Neural progenitor cell (in vitro differentiated cells): ENCODE measurements at places on chromosomes 6 and 20.
A peak's percentile ranks its signal among the peaks of the same experiment; 100 is the strongest.

DNA sequence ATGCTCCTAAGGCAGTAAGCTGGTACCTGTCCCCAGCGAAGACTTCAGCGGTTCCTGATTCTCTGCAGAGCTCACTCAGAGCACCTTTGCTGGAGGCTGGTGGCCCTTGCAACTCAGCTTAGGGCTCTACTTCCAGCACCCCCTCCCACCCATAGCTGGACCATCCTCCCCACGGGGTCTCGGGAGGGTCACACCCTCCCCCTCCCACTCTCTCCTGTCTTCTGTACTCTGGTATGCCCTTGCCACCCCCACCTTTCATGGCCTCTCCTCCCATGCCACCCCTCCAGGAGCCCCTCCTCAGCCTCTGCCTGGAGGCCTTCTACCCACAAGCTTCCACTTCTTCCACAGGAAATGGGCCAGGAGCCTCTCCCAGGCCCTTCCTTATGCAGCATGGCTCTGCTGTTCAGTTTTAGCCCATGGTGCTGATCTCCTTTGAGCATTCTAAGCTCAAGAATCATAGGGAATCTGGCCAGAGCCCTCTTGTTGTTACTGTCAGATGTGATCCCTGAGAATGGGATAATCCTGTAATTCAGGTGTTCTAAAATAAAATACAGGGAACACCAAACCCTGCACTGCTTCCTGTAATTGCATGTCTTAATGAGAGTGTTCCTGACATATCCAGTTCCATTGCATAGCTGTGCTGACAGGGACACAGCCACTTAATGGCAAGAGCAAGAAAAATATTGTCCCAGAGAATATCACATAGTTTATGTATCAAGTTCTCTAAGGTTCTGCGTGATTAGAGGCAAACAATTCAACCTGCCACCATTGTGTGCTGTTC is 142.1 kb downstream of the SYNDIG1 start:
- DNase-seq = no peak
- no peak overlapping the region for H3K4me3 ChIP-seq
- peaks cover 6% of the 10 kb centered on the region for H3K4me1 ChIP-seq
- no peak overlapping the region for H3K27ac ChIP-seq
- H3K27me3 ChIP-seq = no peaks in the 10 kb centered on the region
- H3K36me3 ChIP-seq = no peaks in the 10 kb centered on the region

DNA sequence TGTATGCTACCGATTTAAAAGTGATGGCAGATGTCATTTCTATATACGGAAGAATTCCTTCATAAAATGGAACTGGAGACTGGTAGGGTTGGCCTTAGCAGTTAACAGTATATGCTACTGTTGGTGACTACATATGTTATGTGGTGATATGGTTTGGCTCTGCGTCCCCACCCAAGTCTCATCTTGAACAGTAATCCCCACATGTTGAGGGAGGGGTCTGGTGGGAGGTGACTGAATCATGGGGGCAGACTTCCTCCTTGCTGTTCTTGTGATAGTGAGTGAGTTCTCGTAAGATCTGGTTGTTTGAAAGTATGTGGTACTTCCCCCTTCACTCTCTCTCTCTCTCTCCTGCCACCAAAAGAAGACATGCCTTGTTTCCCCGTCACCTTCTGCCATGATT is 29.6 kb downstream of the RGS17 start:
- no peaks in the 10 kb centered on the region for H3K4me1 ChIP-seq
- no peaks in the 10 kb centered on the region for H3K36me3 ChIP-seq
- no peaks in the 10 kb centered on the region for H3K27me3 ChIP-seq
- H3K4me3 ChIP-seq = no peak overlapping the region

DNA sequence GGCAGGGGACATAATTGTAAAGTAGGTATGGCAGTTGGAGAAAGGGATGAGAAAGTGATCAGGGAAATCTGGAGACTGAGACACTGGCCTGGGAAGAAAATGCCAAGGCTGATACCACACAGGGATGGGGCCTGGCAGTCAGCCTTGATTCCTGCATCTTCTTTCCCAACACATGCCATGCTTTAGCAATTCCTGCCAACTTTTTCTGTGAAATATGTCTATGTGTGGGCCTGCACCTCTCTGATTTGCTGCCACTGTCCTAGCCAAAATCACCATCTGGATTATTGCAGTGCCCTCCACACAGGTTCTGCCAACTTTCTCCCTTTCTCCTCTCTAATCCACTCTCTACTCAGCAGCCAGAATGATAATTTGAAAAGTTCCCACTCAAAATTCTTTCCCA is 759.8 kb upstream of the CITED2 start:
- DNase-seq = no peak
- H3K27me3 ChIP-seq = no peaks in the 10 kb centered on the region
- no peaks in the 10 kb centered on the region for H3K4me1 ChIP-seq
- no peak overlapping the region for H3K4me3 ChIP-seq
- no peaks in the 10 kb centered on the region for H3K36me3 ChIP-seq

GRCh38 chr6:2221726-2222274 is 23.6 kb downstream of the GMDS start:
- no peak overlapping the region for H3K4me3 ChIP-seq
- no peaks in the 10 kb centered on the region for H3K27me3 ChIP-seq
- H3K36me3 ChIP-seq = no peaks in the 10 kb centered on the region
- peaks cover 17% of the 10 kb centered on the region for H3K4me1 ChIP-seq

DNA sequence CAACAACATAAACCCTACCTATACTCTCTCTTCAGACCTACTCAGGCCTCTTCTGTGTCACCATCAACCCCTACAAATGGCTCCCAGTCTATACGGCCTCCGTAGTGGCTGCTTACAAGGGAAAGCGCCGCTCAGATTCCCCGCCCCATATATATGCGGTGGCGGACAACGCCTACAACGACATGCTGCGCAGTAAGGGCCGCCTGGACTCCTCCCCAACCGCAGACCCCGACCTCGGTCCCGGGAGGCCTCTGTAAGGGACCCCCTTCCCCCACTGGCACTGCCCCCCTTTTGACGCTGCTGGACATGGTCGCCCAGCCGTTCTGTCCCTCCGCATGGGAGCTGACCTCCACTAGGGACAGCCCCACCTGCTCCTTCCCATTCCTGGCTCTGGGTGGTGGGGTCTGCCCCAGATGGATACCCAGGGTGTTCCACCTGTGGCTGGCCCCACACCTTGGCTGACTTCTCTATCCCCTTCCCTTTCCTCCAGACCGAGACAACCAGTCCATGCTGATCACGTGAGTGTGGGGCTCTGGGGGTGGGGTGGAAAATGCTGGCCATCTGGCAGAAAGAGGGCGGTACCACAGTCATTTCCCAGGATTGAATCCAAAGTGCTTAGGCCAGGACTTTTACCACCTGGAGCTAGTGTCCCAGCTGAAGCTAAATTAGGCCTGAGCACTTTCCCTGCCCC is 25.0 kb downstream of the MYH7B start:
- H3K4me1 ChIP-seq = peaks cover 27% of the 10 kb centered on the region
- H3K27me3 ChIP-seq = peaks cover 19% of the 10 kb centered on the region
- peak; percentile 32 for DNase-seq
- no peaks in the 10 kb centered on the region for H3K36me3 ChIP-seq
- no peak overlapping the region for H3K27ac ChIP-seq

DNA sequence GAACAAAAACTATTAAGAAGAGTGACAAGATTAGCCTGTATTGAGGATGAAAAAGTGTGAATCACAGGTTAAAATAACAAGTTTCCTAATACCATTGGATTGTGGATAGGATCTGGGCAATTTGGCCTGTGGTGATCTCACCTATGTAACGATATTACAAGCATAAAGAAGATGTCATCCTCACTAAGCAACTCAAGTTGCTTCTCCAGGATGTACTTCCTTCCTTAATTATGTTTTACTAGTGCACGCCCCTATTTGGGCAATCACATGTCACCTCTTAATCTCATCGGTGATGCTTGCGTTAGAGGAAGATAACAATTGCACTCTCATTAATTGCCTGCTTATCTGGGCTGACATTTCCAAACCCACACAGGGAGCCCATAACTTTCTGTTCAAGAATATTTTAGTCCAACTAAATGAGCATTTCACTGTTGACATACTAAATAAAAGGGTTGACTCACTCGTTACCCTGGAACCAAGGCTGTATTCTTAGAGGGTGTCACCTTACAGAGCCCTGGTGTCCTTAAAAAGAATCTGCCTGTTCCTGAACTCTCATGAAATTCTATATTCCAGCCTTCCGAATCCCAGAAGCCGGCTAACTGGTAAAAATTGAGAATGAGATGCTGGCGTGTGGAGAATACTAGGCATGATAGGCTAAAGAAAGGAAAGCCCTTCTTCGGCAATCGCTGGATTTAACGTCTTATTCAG is 88.2 kb upstream of the ATXN1 start:
- H3K27me3 ChIP-seq = no peaks in the 10 kb centered on the region
- H3K36me3 ChIP-seq = no peaks in the 10 kb centered on the region

GRCh38 chr6:15752820-15753219 is 90.0 kb upstream of the DTNBP1 start:
- H3K4me3 ChIP-seq = no peak overlapping the region
- no peak overlapping the region for H3K27ac ChIP-seq
- no peaks in the 10 kb centered on the region for H3K36me3 ChIP-seq
- DNase-seq = peak; percentile 35
- no peaks in the 10 kb centered on the region for H3K27me3 ChIP-seq
